Thoracic aorta endothelial cell (primary cell): ENCODE measurements at places on chromosomes 11 and 22. TPM values are rescaled to one million over a fixed set of nuclear protein-coding genes. Genes with fewer than 3 reads are reported as not detected.

OR5B21 gene
- total RNA-seq: not detected in 2 replicates

RTN4R gene
- total RNA-seq: 0.27 and 1.1 TPM in 2 replicates

OR5T1 gene
- total RNA-seq: not detected in 2 replicates

ADORA2A gene
- 28.4 and 41.4 TPM in 2 replicates for total RNA-seq

MAPK8IP2 gene
- total RNA-seq: 0.13 and 0.14 TPM in 2 replicates
